ENCODE measurements at places on chromosomes 1 and 21. TPM values are rescaled to one million over a fixed set of nuclear protein-coding genes. Genes with fewer than 3 reads are reported as not detected.

GRCh38 chr1:211557894-211558625 is 20.9 kb downstream of the SLC30A1 start:
- DNase-seq: no peak

GRCh38 chr1:178688244-178688643 is 36.8 kb upstream of the RALGPS2 start:
- DNase-seq: peak; percentile 26

- DNase-seq: no peak
Measured at GRCh38 chr1:4421986-4422385, 232.4 kb upstream of the AJAP1 start.

DNA sequence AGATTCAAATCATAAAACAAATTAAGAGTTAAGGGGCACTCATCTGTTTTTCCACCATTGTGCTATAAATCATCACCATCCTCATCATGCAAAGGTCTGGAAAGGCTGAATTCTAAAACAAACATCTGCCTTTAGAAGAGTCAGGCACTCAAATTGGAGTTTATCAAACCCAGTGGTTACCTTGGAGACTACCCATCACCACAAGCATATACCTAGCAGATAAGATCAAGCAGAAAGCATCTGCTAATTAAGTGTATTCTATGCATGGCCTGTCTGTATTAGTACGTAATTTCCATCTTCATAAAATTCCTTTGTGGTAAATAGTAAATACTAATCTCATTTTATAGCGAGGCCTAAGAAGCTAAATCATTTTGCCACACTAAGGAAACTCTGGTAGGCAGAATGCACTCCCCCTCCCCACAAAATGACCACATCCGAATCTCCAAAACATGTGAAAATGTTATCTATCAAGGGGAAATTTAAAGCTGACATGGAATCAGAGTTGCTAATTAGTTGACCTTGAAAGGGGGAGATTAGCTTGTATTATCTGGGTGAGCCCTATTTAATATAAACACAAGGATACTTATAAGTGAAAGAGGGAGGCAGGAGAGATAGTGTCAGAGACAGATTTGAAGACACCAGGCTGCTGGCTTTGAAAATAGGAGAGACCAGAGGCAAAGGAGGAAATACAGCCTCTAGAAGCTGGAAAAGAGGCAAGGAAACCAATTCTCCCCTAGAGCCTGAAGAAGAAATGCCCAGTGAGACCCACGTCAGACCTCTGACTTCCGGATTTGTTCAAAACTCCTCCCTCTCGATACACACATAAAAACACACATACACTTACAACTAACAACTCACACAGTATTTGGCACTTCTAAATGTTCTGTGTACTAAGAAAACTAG is 23.2 kb downstream of the ARID4B start:
- DNase-seq: peak; percentile 31

- no peak for DNase-seq
Measured at GRCh38 chr1:79373481-79374125, 367.1 kb upstream of the ADGRL4 start.

GRCh38 chr21:35571910-35572309 is 488.4 kb downstream of the SETD4 start:
- DNase-seq: no peak

GRCh38 chr1:173258479-173259264 is 51.5 kb upstream of the TNFSF4 start:
- DNase-seq: no peak

DNA sequence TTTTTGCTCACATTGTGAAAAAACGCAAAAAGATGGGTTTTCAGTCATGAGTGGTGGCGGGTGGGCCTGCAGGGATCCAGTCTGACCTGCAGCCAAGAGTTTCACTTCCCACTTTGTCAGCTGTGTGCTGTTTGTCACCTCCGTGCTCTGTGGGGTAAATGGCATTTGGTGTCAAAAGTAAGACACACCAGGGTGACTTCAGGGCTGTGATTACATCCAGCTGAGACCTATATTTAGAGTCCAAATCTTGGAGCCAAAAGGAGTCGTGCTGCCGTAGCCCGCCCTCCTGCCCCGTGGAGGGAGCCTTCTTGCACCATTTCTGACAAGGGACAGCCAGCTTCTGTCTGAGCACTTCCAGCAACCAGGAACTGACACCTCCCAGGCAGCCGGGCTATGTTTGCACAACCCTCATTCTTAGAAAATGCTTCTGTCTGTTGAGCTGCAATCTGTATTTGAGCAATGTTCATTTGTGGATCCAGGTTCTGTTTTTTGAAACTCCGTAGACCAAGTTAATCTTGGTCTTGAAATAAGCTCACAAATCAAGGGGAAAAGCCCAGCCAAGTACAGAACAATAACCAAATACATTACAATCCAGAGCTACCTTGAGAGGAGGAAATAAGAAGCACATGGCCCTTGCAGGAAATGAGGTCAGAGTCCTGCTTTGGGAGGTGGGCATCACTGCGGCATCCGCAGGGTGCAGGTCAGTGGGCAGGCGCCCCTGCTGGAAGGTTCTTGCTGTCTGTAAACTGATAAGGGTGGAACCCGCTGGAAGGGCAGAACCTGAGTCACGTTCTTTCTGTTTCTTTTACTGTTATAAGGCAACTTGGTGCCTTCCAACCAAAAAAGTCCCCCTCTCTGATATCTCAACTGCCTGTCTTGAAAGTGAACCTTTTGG is 14.4 kb downstream of the ABCG1 start:
- DNase-seq: peak; percentile 20

The DEPDC1 gene
- total RNA-seq: 14.7 TPM

The GSTM1 gene
- not detected for total RNA-seq

The CADM3 gene
- not detected for total RNA-seq

The MED8 gene
- 120 TPM for total RNA-seq

The F5 gene
- total RNA-seq: not detected

The FLG2 gene
- not detected for total RNA-seq
